ENCODE measurements at places on chromosomes 2 and 18.

GRCh38 chr2:185388226-185388625 lies 350.4 kb upstream of the FSIP2 start:
- no peak for DNase-seq

DNA sequence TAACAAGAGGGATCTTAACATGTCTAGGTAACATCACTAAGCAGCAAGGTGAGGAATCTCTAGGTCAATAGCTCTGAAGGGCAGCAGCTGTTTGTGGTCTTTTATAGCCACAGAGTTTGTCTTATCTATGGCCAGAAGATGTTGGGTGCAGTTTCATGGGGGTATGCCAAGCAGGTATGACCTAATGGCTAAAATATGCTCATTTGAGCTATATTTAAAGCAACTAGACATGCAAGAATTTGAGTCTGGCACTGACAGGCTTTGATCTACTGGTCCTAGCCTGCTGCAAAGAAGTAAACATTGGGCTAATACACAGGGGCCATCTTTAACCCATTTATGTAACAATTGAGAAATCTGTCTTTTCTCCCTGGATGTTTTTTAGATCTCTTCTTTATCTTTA lies 13.9 kb upstream of the UGP2 start:
- DNase-seq, result no peak

DNA sequence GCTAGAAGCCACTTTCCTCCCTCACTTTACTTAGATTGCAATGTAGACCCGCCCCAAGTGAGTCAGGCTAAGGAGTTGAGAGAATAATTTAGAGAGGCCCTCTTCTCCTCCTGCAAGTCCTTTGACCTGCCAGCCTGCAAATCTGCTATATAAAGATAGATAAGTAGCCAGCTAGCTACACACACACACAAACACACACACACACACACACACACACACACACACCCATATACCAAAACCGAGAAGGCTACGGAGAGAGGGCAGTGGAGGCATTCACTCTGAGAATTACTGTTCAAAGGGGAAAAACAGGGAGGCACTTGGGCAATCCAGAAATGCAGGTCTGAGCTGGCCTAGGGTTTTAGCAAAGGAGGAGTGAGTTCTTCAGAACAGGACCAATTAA lies 23.0 kb upstream of the SMAD7 start:
- peak; percentile 3 for DNase-seq

DNA sequence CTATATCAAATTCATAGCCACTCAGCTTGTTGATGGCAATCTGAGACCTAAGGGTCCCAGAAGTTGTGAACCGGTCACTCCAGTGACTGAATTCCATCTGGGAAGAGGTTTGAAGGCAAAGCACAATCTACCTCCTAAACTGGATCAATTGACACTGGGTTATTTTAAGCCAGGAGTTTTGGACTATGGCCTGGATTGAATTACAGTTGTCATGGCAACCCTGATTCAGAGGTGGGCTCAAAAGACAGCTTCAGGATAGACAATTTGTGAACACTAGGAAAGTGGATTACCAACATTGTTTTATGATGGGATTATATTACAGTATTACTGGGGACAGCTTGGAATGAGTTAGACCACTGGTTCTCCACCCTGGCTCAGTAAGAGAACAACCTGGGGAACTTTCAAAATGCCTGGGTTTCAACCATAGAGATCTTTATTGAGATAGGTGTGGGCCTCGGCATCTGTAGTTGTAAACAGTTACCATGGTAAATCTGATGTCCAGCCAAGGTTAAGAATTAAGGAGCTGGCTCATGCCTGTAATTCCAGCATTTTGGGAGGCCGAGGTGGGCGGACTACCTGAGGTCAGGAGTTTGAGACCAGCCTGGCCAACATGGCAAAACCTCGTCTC lies 58.8 kb downstream of the MFSD6 start:
- DNase-seq, result no peak

DNA sequence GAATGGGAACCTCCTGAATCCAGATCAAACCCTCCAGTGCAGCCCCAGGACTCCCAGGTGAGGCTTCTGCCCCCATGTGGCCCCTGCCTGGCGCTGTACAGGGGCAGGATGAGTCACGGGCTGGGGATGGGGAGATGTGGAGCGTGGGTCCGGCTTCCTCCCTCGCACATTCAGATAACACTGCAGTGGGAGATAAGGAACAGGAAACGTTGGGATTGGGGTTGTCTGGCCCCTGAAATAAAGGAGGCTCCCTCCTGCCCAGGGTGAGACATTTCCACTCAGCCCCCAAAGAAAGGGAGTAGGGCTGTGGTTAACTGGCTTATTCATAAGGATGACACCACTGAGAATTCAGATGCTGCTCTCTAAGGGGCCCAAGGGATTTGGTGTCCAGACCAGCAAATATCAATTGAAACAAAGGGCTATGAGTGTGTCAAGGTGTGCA lies 30.7 kb downstream of the IGFBP5 start:
- DNase-seq, result no peak

- no peak for DNase-seq
Measured at GRCh38 chr18:51135795-51136194, 61.7 kb downstream of the MEX3C start.

GRCh38 chr2:158507141-158507540 lies 50.4 kb downstream of the PKP4 start:
- DNase-seq, result no peak

GRCh38 chr18:25425024-25425423 lies 73.1 kb upstream of the ZNF521 start:
- DNase-seq, result no peak

GRCh38 chr2:96389736-96390135 lies 54.2 kb downstream of the NCAPH start:
- no peak for DNase-seq

- no peak for DNase-seq
Measured at GRCh38 chr2:138712212-138712979, 67.8 kb downstream of the NXPH2 start.
